Cardiac septum (tissue), 1 donor: ENCODE measurements at places on chromosomes 4 and X. TPM values are rescaled to one million over a fixed set of nuclear protein-coding genes. Genes with fewer than 3 reads are reported as not detected.

The MGARP gene
- total RNA-seq, result 0.81 TPM

The CLCN4 gene
- total RNA-seq, result 23.4 TPM

The LUZP4 gene
- total RNA-seq, result not detected

The MAGEB10 gene
- total RNA-seq, result not detected

The PPARGC1A gene
- total RNA-seq, result 99.6 TPM

The HSD17B13 gene
- 0.38 TPM for total RNA-seq

The SMC1A gene
- total RNA-seq, result 50.8 TPM

The SUPT20HL2 gene
- total RNA-seq, result not detected

The GDPD2 gene
- total RNA-seq, result not detected

The CFAP97 gene
- 14.9 TPM for total RNA-seq

The TMPRSS11D gene
- total RNA-seq, result not detected

The TMEM154 gene
- total RNA-seq, result 1.6 TPM

The CT83 gene
- total RNA-seq, result not detected

The NEUROG2 gene
- total RNA-seq, result not detected

The GPR50 gene
- not detected for total RNA-seq

DNA sequence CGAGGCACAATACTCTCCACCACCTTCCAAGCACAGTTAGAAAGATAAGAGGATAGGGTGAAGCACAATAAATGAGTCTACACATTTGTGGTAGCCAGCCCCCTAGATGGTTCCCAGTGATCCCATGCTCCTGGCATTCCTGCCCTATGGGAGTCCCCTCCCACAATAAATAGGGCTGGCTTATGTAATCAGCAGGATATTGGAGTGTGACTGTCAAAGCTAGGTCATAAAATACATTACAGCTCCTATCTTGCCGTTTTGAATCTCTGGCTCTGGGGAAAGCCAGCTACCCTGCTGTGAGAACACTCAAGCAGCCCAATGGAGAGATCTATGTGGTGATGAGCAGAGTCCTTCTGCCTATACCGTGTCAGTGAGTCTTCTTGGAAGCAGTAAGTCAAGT lies 198.7 kb upstream of the NOCT start:
- no peak for DNase-seq

GRCh38 chrX:71996826-71997225 lies 86.2 kb downstream of the NHSL2 start:
- DNase-seq, result no peak

- DNase-seq, result no peak
Measured at GRCh38 chr4:44257461-44257860, 191.1 kb downstream of the KCTD8 start.

GRCh38 chr4:114385195-114385985 lies 213.2 kb upstream of the UGT8 start:
- no peak for DNase-seq

DNA sequence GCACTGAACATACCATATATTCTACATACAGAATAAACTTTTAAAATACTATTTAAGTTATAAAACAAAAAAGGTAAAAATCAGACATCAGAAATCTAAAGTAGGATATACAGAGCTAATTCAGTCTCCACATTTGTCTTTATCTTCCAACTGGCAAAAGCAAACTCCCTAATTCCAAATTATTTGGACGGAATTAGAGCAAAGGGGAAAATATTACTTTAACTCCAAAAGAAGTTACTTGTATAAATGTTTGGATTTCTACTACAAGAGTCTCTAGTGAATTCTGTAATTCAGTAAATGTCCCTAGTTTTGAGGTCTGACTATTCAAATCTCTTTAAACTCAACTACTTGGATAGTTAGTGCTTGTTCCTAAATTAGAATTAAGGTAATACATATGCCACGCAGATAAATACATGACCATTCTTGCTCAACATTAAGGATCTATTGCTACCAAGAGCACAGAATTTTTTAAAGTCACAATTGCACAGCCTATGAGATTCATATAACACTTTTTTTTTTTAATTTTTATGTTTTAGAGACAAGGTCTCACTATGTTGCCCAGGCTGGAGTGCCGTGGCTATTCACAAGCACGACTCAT lies 7.3 kb downstream of the ZNF280C start:
- no peak for DNase-seq

DNA sequence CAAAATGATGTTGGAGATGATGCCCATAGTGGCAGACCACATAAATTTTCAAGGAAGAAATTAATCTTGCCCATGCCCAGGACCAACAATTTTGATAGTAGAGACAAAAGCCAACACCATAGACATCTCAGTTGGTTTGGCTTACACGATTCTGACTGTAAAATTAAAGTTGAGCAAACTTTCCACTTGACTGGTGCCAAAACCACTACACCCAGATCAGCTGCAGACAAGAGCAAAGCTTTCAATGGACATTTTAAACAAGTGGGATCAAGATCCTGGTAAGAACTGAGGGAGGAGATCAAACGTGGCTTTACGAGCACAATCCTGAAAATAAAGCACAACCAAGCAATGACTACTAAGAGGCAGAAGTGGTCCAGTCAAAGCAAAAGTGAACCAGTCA lies 90.7 kb downstream of the PAPSS1 start:
- DNase-seq, result no peak

GRCh38 chr4:88144048-88144447 lies 14.4 kb downstream of the ABCG2 start:
- DNase-seq, result no peak

DNA sequence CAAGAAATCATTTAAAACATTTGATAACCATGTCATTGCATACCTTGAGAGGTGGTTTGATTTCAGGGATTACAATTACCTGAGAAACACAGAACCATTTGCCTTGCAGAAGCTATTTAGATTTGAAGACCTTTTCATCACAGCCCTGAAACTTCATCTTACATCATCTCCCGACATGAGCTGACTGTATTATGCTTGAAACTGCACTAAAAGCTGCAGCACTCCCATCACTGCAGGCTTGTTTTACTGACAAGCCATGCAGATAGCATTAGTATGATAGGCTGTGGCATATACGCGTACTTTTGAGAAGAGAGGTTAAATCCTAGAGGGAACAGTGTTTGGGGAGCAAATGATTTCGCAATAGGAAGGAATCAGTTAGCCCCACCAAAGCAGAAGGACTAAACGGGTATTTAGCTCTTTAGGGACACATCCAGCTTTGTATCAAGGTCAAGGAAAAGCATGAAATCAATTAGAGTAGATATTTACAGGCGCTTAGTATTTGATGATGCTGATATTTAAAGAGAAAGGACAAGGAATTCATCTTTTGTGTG lies 133.2 kb upstream of the DIAPH2 start:
- DNase-seq, result no peak

DNA sequence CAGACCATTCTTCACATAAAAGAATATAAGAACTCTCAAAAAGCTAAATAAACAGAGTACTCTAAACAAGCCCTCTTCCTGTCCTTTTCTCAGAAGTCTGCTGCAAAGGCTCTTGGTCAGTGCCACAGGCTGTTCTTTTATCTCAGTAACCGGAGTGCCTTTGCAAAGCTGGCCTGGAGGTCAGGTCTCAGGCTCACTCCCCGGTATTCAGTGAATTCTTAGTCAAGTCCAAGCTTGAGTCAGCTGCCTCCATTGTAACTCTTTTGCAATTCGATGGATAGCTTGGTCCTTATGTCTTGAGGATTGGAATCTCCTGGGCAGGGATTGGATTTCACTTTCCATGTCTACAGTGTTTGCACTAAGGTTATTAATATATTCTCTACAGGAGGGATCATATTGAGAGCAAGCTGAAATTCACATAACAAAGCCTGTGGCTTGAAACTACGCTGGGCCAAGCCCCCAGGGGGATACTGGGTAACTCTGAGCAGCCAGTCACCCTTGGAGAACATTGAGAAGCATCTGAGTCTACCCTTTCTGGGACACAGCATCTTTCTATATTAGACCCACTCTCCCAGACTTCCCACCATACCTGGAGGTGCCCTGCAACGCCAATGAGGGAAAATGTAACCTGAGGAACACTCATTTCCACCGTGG lies 10.0 kb upstream of the HS6ST2 start:
- no peak for DNase-seq

DNA sequence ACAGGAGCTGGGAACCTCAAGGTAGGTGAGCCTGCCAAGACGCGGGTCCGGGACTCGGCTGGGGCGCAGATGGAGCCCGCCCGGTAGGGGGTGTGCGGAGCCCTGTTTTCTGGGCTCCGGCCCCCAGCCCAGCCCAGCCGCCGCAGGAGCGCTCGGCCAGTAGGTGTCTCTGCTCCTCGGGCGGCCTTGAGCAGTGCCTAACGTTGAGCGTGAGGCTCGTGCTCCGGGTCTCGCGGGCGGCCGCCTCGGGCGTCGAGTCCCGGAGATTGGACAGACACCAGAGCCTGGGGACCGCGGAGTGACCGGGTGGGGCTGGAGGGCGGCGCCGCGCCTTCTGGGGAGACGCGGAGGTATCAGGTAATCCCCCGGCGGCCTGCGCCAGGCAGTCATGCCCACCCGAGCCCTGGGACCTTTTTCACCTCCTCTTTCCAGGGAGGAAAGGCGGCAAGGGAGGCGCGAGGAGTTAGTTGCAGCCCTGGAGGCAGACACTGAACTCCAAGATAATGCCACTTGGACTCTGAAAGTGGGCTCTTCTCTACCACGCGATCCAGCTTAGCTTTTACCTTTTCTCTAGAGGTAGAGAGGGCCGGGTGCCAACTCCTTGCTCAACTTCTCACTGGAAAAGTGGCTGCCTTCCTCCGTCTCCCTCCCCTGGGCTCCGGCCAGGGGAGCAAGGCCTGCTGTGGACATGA lies 14.5 kb upstream of the FGG start:
- DNase-seq, result no peak

- DNase-seq, result peak; percentile 80
Measured at GRCh38 chr4:87895964-87896621, 63.3 kb downstream of the MEPE start.

DNA sequence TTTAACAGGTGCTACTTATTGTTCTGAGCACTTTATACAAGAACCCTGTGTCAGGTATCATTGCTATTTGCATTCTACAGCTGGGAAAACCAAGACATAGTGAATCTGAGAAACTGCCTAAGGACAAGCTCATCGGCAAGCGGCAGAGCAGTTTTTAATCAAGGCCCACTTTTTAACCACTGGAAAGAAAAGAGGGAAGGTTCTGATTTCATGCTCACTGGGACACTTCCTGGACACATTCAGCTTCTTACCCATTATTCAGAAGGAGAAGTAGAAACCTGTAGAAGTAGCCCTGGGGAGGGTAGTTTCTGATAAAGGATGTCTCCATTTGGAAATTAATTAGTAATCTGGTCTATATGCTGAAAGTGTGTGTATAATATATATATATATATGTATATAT lies 2.5 kb upstream of the LNX1 start:
- DNase-seq, result no peak

DNA sequence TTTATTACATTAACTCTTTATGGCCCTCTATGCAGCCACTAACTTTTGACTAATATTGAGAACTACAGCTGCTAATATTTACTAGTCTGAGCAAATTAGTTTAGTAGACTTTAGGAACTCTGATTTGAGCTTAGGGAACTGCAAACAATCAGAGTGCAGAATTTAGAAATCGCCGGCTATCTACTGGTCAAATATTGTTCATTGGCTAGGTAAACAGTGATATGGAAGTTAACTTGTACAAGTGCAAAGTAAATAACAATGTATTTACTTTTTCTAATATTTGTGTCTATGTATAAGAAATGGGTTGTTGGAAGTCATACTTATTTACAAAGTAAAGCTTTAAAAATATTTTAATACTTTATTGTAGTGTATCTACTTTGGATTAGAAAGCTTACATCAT lies 279.6 kb downstream of the CFAP299 start:
- DNase-seq, result no peak

GRCh38 chrX:34638116-34638515 lies 19.0 kb downstream of the TMEM47 start:
- no peak for DNase-seq

GRCh38 chr4:164461901-164462300 lies 292.0 kb upstream of the SMIM31 start:
- DNase-seq, result no peak

DNA sequence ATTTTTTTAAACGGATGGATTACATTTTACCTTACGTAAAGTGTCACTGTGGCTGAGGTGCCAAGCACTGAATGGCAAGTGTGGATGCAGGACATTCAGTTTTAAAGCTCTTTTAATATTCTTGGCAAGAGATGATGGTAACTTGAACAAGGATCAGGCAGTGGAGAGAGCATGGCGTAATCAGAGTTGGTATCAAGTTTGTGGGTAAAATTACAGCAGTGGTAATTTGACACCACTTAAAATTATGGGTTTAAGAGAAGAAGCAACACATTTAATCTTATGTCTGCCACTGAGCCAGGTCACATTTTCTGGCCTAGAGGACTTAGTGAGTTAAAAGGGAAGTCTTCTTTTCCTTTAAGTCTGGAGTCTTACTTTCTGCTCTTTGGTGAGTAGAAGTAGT lies 100.5 kb downstream of the NAA11 start:
- no peak for DNase-seq

DNA sequence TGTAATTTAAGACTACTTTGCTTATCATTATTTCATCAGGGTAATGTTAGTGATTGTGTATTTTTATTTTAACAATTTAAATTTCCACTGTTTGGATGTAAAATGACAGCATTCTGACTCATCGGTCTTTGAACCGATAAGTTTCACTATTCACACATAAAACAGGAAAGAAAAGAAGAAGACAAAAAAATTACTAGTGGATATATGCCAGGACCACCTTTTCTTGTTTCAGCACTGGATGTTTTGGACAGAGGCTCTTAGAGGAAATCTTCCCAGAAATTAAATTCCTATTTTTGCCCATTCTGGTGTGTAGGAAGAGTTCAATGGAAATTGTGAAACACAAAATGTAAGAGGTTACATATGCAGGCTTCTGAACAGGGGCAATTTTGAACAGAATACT lies 57.4 kb downstream of the VEGFC start:
- no peak for DNase-seq

DNA sequence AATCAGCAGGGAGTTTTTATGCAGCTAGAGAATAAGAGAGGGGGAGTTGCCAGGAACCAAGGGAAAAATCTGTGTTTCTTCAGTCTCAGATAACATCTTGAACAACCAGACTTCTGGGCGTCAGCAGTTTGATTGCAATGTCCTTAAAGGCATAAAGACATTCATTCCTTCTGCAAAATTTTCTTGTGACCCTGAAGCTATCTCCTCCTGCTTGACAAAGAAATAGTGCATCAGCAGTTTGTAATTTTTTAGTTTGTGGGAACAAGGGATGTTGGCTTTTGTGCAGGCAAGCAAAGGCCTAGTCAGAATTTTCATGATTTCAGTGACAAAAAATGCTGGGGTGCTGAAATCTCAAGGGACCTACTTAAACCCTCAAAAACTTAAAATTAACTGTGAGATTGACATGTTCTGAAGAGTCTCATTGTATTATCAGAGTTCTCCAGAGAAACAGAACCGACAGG lies 125.8 kb upstream of the UNC5C start:
- DNase-seq, result no peak

GRCh38 chr4:10947898-10948297 lies 263.3 kb upstream of the CLNK start:
- DNase-seq, result no peak

- DNase-seq, result no peak
Measured at GRCh38 chr4:176845636-176846035, 52.9 kb upstream of the VEGFC start.

DNA sequence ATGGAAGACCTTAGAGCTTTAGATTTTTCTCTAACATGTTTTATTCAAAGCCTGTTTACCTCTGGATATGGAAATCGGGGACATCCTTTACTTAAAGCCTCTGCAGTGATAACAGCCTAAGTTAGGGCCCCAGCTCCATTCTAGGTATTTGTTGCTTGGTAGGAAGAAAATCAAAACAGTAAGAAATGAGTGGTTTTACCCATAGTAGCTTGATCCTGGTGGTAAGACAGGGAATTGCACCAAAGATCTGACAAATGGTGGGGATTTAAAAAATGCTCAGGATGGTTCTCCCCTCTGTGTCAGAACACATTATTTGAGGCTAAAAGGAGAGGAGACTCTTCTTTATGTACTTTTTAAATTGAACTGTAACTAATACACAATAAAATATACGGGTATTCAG lies 52.4 kb downstream of the AFF2 start:
- no peak for DNase-seq
